ENCODE measurements at places on chromosomes 7 and 10.

GRCh38 chr7:156827587-156828203, 65.3 kb downstream of the LMBR1 start:
- no peak for DNase-seq

GRCh38 chr7:22922307-22922706, 91.6 kb downstream of the HYCC1 start:
- no peak for DNase-seq

- DNase-seq: no peak
Measured at GRCh38 chr7:153640586-153640985, 411.6 kb upstream of the DPP6 start.

DNA sequence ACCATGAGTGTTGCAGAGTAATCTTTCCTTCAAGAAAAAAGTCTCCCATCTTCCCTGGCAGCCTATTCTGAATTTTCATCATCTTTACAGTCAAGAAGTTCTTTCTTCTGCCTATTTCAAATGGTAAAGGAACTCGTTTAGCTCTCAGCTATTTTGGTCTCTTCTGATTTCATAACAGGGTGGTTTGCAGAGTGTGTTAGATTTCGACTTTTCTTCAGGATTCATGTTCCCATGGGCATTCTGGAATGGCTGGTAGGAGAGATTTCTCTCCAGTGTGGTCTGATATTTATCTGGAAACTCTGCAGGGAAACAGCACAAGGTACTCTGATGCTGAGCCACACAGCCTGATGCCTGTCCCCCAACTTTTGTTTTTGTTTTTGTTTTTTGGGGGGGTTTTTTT, 111.1 kb upstream of the FAM171A1 start:
- no peak for DNase-seq

DNA sequence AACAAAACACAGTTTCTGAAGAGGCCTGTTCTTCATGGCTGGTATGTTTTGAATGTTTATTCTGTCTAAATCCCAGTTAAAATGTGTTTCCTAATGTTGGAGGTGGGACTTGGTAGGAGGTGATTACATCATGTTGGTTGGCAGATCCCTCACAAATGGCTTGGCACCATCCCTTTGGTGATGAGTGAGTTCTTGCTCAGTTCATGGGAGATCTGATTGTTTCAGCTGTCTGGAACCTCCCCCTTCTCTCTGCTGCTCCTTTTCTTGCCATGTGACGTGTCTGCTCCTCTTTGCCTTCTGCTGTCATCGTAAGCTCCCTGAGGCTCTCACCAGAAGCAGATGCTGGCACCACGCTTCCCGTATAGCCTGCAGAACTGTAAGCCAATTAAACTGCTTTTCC, 383.6 kb upstream of the TPK1 start:
- no peak for DNase-seq

DNA sequence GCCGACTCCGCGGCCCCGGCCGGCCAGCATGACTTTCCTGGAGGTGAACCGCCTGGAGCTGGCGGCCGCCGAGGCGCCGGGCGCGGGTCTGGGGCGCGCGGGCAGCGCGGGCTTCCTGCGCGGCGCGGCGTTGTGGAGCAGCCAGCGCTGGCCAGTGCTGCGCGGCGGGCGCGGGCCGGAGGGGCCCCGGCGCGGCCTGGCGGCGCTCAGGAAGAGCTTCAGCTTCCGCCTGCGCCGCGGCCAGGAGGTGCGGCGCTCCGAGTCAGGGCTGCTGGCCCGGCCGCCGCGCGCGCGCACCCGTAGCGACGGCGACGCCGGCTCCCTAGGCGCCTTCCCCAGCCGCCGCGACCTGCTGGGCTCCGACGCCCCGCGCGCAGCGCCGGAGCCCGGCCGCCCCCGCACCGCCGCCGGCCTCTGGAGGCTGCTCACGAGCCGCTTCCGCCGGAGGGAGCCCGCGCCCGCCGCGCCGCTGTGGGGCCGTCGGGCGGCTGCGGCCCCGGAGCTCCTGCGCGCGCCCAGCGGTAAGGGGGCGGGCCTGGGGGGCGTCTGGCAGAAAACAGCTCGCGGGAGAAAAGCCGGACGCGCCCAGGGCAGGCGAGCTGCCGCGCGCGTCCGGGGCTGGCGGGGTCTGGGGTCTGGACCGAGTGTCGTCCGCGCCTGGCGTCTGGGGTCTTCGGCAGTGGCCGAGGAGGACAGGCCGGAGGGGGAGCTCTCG, 29.0 kb downstream of the AGAP3 start:
- DNase-seq: no peak

GRCh38 chr10:44832595-44833390, 78.3 kb upstream of the TMEM72 start:
- DNase-seq: no peak

- no peak for DNase-seq
Measured at GRCh38 chr7:131890176-131890575, 333.7 kb upstream of the PODXL start.

DNA sequence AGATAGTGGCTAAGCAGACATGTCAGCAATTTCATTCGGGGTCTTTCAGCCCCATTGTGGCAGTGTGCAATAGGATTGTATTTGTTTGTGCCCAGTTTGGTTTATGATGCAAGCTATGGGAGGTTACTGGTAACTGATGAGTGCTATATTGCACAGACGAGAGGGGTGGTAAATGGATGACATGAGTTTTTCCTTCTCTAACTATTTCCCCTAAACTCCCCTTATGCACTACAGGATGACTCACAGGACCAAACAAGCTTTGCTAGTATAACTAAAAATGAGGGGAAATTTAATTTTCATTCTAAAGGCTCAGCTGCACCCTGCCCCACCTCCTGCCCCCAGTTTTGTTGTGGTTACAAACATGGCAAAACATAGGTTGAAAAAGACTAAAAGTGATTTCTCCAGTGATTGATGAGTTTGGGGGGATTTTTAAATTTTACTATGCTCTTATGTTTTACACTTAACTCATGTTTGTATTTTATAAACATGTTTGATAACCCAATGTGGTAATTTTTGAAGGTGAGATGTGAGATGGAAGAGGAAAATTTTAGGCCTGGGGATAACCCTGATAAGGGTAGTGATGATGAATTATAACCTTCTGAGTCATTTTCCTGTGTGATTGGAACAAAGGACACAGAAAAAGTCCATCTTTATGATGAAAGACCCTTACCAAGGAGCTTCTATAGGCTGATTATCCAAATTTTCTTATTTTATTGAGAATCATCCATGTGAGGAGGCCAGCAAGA, 60.8 kb upstream of the NAMPT start:
- no peak for DNase-seq

GRCh38 chr10:81177651-81178244, 640.0 kb downstream of the SH2D4B start:
- no peak for DNase-seq

DNA sequence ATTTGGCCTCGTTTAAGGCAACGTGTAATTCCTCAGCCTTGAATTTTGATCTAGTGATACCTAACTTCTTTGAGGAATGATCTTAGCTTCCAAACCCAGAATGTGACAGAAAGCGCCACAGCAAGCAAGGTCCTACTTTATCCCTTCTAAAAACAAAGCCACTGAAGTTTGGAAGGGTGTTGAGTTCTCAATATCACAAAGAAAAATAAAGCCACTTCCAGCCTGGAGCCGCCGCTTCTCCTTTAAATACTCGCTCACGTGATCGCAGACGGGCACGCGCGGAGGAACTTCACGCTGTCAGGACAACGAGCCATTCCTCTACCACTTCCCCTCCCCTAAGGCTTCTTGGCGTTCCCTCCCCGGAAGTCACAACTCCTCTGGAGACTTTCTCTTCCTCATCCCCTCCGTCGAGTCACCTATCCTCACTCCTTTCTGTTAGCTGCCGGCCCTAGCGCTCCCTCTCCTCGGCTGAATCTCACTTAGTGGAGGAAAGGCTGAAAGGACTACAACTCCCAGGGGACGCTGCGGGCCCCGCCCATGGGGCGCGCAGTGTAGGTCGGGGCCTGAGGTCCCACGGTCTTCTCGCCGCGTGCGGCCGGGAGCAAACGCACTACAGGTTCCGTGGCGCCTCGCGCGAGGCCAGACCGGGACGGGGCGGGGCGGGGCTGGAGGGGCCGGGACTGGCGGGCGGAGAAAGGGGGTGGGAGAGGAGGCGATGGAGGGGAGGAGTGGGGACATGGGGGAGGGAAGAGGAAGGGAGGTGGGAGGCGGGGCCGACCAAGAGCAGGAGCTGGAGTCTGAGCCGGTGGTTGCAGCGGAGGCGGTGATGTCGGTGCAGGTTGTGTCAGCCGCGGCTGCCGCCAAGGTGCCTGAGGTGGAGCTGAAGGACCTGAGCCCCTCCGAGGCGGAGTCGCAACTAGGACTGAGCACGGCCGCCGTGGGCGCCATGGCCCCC, at the start of gene AHCYL2:
AHCYL2 (plus strand) TSS at position 780 of the 955 bp plus-strand sequence.
- peak; percentile 92 for DNase-seq

GRCh38 chr10:91335147-91335546, 75.0 kb upstream of the HECTD2 start:
- no peak for DNase-seq

GRCh38 chr7:126411032-126411820, 841.5 kb downstream of the GRM8 start:
- DNase-seq: no peak

GRCh38 chr7:100407285-100408180, 21.0 kb downstream of the ZCWPW1 start:
- peak; percentile 56 for DNase-seq

- DNase-seq: no peak
Measured at GRCh38 chr10:62733654-62734293, 70.7 kb upstream of the ADO start.

GRCh38 chr7:128021366-128021765, 9.9 kb downstream of the LRRC4 start:
- DNase-seq: no peak

GRCh38 chr10:52308251-52309031, 5.6 kb upstream of the DKK1 start:
- DNase-seq: no peak

DNA sequence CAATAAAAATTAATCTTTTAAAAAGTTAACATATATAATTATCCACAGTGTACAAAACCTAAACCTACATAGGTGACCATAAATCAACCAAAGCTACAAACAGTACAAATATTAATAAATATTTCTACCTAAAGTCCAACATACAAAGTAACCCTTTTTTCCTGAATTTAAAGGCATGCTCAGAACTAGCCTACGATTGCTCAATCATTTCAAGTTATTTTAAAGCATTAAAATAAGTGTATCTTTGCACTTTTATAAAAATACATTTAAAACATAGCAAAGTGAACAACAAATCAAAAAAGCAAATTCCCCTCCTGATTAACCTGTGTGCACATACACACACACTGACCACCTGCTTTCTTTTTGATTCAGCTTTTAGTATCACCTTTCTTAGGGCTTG, 202.2 kb downstream of the PARD3 start:
- no peak for DNase-seq

DNA sequence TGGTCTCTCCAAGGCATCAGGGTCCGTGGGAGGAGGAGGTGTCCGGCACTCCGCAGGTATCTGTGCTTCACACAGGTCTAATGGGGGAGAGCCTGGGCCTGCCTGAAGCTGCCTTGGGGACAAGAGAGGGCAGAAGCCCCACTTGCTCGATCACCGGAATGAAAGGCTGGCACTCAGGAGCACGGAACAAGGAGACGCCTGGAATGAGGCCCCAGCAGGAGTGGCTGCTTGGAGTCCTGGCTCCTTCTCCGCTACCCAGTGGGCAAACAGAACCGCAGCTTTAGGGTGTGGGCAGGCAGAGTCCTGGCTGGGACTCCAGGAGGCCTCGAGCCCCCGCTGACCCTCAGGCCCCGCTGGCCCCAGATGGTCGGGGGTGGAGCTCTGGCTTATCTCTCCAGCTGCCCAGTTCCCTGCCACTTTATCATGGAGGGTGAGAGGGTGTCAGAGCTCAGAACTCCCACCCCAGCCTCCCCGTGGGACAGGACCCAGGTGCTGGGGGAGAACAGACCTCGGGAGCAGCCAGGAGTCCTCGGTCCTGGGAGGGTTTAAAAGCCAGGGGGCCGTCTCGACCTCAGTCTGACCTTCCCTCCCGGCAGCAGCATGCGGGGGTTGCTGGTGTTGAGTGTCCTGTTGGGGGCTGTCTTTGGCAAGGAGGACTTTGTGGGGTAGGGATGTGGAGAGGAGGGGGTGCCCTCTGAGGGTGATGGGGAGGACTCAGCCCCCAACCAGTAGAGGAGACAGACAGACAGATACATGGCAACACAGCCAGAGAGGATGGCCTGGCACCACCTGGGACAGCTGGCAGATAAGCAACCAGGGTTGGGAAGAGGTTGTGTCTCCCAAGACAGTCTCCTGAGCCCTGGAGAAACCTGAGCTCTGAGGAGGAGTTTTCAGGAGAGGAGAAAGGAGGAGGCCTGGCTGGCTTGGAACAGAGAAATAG, at the start of gene CPA1:
CPA1 (plus strand) TSS at position 574 of the 940 bp plus-strand sequence; CDS start at position 601, 27 bp downstream.
- no peak for DNase-seq

DNA sequence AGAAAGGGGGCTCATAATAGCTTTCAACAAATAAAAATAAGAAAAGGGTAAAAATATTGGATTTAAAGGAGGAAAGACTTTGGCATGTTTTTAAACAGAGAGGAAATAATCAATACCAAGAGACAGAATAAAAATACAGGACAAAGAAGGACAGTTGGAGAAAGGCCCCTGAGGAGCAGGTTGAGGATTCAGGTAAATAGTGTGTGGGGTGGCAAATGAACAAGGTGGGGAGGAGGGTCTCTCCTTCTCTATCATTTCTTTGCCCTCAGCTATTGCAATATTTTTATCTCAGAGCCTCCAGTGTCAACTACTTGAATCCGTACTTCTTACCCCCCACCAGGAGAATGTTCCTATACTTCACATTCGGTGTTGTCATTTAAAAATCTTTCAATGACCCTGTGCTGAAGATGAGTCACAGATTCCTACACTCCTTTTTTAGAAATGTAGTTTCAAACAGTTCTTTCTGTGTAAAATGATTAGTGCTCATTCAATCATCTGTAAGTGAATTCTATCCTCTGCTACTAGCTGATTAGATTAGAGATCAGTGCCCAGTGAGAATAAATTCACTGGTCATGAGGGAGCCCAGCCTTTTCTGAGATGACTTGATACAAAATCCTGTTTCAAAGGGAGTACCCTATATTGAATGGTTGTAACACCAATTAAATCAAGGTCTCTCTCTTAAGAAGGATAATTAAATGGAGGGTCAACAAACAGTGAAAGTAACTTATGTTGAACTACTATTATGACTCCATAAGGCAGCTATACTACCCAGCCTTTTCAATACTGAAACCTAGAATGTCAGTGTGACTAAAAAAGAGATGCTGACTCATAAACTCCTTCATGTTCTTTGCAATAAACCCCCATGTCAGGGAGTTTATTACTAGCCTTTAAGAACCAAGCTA, 50.4 kb upstream of the WNT16 start:
- DNase-seq: no peak

DNA sequence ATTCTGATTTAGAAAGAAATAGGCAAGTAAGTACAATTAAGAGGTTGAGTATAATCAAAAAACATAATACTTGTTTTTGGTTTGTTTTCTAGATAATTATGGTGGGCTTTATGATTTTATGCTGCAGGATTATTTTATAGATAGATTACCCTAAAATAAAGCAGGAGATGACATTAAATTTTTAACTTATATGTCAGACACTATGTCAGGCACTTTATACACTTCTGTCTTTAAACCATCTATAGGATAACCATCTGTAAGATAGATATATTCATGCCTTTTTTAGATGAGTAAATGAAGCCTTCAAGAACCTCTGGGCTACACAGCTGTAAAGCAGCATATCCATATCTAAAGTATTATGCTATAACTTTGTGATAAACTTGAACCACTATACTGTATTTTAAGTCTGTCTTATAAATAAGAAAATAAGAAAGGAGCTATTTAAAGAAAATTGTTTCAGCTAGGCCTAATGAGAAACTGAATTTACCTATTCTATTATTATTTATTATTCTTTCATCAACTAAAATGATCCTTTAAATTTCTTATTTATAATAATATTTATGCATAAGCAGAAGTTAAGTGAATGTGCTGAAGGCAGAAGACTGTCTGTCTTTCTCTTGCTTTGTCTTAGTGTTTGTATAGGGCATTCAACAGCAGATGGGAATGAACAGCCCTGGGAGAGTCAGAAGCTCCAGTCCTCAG, 94.0 kb downstream of the CPED1 start:
- DNase-seq: no peak
